ENCODE measurements at places on chromosomes 2 and 18.

DNA sequence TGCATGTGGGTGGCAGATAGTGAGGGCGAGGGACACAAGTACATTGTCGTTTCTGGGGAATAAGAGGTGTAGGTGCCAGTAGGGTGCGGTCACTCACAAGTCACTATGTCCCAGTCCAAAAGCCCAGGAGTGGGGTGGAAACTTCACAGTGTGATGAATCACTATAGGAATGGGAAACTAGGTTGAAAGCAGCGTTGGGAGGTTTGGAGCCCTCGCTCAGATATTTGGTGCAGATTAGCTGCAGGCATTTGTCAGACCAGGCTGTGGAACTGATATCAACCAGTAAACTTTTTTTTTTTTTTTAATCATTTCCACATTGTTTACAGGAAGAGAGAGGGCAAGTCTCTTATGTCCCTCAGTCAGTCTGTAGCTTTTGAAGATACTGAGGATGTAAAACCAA is 121.8 kb downstream of the CERS6 start:
- no peak for DNase-seq

- no peak for DNase-seq
Measured at GRCh38 chr18:8745355-8746014, 40.1 kb downstream of the MTCL1 start.

DNA sequence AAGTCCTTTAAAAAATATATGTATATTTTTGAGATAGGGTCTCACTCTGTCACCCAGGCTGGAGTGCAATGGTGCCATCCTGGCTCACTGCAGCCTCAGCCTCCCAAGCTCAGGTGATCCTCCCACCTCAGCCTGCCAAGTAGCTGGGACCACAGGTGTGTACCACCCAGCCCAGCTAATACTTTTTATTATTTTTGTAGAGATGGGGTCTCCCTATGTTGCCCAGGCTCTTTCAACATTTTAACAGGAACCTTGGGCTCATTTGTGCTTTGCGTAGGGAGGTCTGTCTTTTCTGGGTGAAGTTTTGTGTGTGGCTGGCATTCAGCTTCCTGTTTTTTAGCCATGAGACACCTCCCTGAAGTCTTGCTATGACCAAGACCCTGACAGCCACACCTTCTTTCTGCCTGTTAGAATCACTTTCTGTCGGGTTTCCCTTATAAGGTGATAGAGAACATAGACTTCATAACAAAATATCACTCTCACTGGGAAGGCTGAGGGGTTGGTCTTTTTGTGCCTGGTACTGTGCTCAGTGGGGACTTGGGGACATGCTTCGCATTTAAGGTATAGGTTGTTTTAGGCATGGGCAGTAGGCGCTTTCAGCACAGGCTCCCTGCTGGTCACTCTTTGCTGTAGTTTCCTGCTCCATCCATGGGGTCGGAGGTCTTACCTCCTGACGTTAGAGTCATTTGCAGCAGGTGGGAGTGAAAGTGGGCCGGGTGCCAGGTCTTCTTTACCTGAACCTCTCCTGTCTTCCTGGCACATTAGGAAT is 3.4 kb downstream of the RAB31 start:
- no peak for DNase-seq

GRCh38 chr2:208101716-208102631 is 22.4 kb downstream of the CRYGD start:
- DNase-seq, result peak; percentile 39
